Activated CD8-positive, alpha-beta memory T cell treated with anti-CD3 and anti-CD28 coated beads for 1 hour (primary cell): ENCODE measurements at places on chromosomes 7 and 10.

GRCh38 chr10:12642036-12642435 is 292.7 kb downstream of the CAMK1D start:
- no peak for DNase-seq

DNA sequence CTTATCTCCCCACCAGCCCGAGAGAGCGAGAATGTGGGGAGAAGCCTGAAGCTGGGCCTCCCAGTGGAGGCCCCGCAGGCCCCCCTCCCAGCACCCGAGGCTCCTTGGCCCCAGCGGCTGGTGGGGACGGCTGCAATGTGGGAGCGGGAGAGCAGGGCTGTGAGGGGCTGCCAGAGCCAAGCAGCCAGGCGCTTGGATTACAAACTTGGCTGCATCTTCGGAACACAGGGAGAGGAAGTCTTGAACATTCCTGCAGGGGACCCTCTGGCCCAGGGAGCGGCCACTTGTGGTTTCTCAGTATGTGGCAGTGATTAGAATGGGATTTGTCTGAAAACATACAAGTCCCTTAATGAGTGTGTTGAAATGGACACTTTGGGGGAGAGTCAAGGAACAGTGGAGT is 23.2 kb downstream of the ELN start:
- DNase-seq, result no peak

DNA sequence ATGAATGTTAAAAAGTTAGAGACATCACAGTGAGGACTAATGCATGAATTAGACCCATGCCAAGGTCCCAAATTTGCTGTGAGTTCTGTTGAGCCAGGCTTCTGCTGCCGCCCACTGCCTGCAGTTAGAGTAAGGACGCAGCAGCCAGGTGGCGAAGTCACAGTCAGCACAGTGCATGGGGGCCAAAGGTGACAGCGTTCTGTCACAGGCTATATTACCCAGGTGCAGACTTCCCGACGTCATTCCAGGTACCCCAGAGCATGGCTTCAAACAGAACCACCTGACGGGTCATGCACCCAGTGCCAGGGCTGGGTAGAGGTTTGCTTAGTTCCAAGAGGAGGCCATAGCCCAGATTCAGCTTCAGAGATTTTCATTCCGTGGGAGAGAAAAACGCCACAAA is 33.9 kb upstream of the HMX3 start:
- no peak for DNase-seq

GRCh38 chr10:125720002-125720382 is 483 bp downstream of the EDRF1 start:
- DNase-seq, result no peak

- no peak for DNase-seq
Observed at GRCh38 chr10:3117486-3117885, 50.1 kb downstream of the PFKP start.

- DNase-seq, result no peak
Observed at GRCh38 chr7:105084581-105084980, 70.6 kb downstream of the KMT2E start.

DNA sequence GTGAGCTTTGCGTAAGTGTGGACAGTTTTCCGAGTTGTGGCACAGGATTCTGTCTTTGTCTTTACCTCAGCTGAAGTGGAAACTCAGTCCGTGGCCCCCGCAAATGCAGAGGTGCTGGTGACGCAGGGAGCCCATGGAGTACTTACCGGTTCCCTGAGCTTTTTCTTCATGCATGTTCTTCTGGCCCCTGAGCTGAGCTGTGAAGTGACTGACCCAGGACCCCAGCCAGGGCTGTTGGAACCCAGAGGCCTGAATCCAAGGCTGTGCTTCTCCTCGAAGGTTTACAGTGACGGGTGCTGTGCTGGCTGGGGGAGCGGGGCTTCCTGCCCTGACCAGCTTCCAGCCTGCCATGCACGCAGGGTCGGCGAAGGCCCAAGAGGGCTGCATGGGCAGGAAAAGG is 223.5 kb downstream of the GLRX3 start:
- no peak for DNase-seq

DNA sequence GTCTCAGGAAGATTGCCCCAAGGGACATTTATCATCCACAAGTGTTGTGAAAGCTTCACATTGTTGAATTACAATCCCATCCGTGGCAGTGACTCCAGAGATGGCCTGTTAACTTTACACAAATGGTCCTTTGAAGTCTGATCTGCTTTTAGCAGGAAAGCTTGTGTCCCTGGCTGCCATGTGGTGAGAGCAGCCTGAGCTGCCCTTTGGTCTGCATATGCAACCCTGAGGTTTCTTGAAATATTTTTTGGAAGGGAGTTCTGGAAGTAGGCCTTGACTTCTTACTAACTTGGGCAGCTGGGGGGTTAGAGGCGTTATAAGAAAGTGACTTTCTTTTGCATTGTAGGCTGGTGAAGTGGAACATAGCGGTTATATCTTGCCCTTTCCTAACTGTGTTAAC is 41.3 kb upstream of the FAM180A start:
- DNase-seq, result no peak

DNA sequence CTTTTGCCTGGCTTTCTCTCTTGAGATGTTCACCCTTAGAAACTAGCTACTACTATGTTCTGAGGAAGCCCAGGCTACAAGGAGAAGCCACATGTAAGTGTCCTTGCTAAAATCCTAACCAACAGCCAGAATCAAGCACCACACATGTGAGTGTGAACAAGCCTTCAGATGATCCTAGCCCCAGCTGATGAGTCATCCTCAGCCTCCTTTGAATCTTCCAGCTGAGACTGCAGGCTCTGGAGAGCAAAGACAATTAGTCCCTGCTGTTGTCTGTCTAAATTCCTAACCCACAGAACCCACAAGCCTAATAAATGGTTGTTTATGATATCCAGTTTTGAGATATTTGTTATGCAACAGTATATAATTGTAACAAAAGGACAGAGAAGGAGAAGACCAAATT is 92.8 kb upstream of the TAC1 start:
- DNase-seq, result no peak

- no peak for DNase-seq
Observed at GRCh38 chr10:10994360-10994759, 23.3 kb upstream of the CELF2 start.

- DNase-seq, result no peak
Observed at GRCh38 chr10:79242620-79243152, 104.6 kb upstream of the PPIF start.

- no peak for DNase-seq
Observed at GRCh38 chr7:105887569-105888189, 11.3 kb upstream of the ATXN7L1 start.

DNA sequence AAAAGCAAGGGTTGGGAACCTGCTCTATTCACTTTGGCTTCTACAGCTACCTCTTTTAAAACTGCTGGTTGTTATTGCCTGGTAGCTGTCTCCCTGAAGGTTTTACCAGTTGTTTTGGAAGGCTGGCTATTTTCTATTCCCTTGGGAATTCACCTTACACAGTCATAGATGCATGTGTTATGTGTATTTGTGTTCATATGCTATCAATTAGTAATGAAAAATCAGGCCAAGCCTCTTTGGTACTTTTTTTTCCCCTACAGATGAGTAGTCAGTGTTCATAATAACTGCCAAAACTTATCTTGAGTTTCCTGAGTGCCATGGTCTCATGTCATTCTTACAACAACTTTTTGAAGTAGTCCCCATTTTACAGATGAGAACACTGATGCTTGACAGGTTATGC is 738.0 kb upstream of the GALNT17 start:
- DNase-seq, result no peak

DNA sequence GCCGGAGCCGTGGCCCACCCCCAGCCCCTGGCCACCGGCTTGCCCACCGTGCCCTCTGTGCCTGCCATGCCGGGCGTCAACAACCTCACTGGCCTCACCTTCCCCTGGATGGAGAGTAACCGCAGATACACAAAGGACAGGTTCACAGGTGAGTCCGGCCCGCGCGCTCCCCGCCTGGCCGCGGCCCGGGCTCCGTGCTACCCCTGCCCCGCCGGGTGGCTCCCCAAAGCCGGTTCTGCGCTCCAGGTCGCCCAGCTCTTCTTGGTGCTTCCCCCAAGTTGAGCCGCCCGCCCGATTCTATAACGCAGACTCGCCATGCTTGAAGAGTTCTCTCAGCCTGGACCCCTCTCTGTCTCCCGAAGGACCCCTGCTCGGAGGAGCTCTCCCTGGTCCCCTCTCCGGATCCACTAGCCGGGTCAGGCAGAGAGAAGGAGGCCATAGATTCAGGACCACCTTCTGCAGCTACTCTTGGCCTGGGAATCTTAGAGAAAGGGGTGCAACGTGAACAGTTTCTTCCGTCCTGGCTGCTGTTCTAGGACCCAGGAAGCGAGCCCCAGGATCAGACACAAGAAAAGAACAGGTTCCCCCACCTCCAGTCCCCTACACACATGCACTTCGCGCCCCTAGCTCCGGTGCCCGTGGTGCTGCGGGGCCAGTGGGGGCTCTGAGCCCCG is 999 bp downstream of the TLX1 start:
- no peak for DNase-seq

- DNase-seq, result no peak
Observed at GRCh38 chr10:34890939-34891338, 75.8 kb upstream of the PARD3 start.

DNA sequence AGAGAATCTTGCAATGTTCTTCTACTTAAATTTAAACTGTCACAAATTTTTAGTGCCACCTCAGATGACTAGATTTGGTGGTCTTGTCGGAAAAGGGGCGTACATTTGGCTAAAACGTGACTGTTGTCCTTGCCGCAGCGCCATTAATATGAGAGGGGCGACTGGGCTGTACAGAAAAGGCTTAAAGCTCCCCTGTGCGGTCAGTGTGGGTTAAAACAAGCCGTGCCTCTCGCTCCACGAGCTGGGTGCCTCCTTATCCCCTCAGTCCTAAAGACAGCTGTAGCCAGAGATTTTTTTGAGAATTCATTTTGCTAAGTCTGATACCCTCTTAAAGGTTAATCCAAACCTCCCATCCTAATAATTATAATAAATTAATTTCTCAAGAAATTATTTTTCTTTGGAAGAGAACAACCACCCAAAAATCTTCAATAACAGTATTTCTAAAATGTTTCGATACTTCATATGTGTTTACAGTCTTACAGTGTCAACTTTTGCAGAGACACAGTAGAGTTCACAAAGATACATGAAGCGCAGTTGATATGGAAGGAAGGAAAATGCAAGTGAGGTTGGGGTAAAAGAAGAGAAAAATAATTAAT is 68.6 kb downstream of the C7orf25 start:
- DNase-seq, result no peak

GRCh38 chr10:94299417-94299816 is 63.3 kb downstream of the NOC3L start:
- DNase-seq, result no peak

- no peak for DNase-seq
Observed at GRCh38 chr7:24442170-24442777, 131.0 kb upstream of the PALS2 start.

DNA sequence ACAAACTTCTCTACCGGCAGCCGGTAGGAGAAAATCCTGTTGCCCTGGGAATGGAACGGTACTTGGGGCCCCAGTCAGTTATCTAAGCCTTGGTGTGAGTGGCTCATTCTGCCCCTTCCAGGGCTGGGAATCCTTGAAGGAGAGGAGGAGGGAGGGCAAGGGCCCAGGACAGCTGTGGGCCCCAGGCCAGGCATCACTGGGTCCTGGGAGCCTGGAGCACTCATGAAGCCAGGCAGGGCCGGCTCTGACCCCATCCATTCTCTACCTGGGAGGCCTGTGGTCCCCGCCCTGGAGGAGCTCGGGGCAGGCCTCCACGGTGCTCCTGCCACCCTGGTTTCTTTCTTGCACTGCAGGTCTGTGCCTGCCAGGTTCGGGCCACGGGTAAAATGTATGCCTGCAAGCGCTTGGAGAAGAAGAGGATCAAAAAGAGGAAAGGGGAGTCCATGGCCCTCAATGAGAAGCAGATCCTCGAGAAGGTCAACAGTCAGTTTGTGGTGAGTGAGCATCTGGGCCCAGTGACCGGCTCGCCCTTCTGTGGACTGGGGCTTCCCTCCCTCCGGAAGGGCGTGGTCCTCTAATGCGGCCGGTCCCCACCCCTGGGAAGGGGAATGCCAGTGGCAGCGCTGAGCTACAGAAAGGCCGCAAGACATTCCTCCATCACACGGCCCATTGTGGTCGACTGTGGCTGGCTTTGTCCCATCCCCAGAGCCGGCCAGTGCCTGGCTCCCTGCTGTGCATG is 111.3 kb downstream of the RGS10 start:
- no peak for DNase-seq

GRCh38 chr10:129426606-129427005 is 40.4 kb upstream of the MGMT start:
- no peak for DNase-seq

- DNase-seq, result no peak
Observed at GRCh38 chr10:31087011-31087410, 55.3 kb upstream of the ZNF438 start.

DNA sequence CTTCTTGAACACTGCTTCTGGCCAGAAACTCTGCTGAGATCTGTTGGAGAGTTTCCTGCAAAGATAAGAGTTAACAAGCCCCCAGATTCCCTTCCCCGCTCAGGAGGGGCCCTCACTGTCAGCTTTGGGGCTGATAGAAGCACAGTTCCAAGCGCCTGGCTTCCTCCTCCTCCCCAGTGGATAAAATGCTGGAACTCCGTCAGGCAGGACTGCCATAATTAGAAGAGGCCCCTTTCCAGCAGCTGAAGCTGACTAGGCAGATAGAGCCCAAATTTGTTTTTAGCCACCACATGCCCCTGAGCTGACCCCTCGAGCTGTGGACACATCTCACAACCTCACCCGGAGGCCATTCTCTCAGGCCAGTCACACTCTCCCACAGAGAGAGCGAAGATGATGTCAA is 89.4 kb downstream of the TBXAS1 start:
- no peak for DNase-seq

- no peak for DNase-seq
Observed at GRCh38 chr10:95572131-95572820, 11.1 kb upstream of the SORBS1 start.

DNA sequence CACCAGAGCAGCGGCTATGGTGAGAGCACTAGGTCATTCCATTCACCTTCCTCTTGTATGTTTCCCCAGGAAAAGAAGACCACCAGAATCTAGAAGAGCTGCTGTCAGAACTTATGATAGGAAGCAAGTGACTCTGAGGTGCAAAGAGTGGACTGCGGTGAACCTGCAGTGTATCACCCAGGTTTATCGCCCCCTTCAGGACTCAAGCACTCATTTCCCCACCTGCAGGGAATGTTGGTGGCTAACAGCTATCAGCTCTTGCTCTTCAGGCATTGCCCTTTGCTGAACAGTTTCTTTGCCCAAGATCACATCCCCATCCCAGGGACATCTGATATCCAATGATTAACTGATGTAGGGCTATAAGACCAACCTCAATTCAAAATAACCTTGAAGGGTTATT is 66.3 kb upstream of the IL6 start:
- DNase-seq, result no peak
